Smooth muscle cell of bladder (primary cell): ENCODE measurements at places on chromosomes 11 and 22. TPM values are rescaled to one million over a fixed set of nuclear protein-coding genes. Genes with fewer than 3 reads are reported as not detected.

The ACR gene
- not detected in 2 replicates for total RNA-seq

The DEFB108B gene
- total RNA-seq: not detected in 2 replicates

The GGTLC2 gene
- total RNA-seq: not detected in 2 replicates

The LDLRAD3 gene
- total RNA-seq: 4.3 and 10.8 TPM in 2 replicates

The POLA2 gene
- total RNA-seq: 1.4 and 1.5 TPM in 2 replicates

The LMO2 gene
- 0.09 and 0.14 TPM in 2 replicates for total RNA-seq

The FGF19 gene
- total RNA-seq: not detected in 2 replicates

The APOA4 gene
- total RNA-seq: not detected in 2 replicates
